Cerebellar nuclear complex (tissue), 1 donor: ENCODE measurements at places on chromosomes 1 and 21.
A peak's percentile ranks its signal among the peaks of the same experiment; 100 is the strongest.

DNA sequence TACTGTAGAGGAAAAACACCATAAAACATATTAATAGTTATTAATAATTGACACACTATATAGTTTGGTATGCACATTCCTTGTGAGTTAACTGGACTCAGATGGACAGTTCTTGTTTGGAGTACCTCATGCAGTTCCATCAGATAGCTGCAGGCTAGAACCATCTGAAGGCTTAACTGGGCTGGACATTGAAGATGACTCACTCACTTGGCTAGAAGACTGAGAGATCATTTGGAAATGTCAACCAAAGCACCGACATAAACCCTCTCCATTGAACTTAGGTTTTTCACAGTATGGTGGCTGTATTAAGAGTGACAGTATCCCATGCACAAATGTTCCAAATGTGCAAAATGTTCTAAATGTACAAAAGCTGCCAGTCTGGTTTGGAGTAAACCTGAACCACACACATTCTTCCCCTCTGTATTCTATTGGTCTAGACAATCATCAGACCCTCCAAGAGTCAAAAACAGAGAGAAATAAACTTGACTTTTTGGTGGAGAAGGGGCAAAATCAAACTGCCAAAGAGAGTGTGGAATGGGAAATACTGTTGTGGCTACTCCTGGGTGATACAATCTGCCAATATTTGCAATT, 708.4 kb downstream of the KCNT2 start:
- no peak for DNase-seq

GRCh38 chr1:54275349-54275748, 75.4 kb downstream of the MRPL37 start:
- peak; percentile 16 for DNase-seq

DNA sequence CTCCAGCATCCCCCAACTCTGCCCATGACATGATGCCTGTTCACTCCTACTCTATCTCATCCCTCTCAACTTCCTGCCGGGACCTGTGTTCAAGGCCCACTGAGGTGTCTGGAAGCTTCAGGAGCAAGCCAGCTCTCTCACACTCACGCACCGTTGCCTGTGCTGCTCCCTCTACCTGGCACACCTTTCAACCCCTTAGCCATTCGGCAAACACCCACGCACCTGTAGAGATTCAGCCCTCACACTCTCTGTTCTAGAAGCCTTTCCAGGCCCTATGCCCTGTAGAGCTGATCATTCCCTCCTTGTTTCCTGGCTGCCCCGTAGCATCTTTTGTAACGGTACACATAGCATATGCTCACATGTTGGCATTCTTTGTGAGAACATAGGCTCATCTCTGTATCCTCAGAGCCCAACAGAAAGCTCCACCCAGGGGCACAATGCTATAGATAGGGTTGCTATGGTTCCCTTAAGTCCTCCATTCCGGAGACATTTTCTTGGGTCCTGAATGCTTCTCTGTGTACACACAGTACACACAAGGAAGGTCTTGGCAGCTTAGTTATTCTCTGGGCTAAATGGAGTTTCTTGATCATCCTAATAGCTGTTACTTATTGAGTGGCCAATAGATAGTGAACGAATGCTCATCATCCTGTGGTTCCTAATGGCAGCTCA, 1.3 kb downstream of the C8B start:
- DNase-seq = no peak

DNA sequence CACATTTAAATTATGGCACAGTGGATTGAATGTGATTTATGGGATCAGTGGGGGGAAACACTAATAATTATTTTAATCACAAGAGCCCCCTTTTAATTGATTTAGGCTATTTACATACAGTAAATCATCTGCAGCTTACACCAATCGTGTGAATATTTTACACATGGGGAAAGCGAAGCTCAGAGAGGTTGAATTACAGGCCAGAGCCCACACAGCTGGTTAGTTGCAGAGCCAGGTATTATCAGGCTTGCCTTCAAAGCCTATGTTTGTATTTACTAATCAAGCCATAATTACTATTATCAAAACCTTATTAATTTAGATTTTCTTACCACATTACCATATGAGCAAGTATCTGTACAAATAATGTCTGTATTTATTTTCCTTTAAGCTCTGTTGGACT, 749 bp downstream of the SDCCAG8 start:
- DNase-seq = no peak

- DNase-seq = no peak
Observed at GRCh38 chr21:45504021-45504515, 38.2 kb downstream of the SLC19A1 start.

GRCh38 chr1:18614069-18614735, 16.4 kb upstream of the PAX7 start:
- DNase-seq = no peak

GRCh38 chr21:38675182-38675824, 130.4 kb upstream of the ETS2 start:
- no peak for DNase-seq

- DNase-seq = no peak
Observed at GRCh38 chr1:236156512-236157208, 14.3 kb downstream of the GPR137B start.

DNA sequence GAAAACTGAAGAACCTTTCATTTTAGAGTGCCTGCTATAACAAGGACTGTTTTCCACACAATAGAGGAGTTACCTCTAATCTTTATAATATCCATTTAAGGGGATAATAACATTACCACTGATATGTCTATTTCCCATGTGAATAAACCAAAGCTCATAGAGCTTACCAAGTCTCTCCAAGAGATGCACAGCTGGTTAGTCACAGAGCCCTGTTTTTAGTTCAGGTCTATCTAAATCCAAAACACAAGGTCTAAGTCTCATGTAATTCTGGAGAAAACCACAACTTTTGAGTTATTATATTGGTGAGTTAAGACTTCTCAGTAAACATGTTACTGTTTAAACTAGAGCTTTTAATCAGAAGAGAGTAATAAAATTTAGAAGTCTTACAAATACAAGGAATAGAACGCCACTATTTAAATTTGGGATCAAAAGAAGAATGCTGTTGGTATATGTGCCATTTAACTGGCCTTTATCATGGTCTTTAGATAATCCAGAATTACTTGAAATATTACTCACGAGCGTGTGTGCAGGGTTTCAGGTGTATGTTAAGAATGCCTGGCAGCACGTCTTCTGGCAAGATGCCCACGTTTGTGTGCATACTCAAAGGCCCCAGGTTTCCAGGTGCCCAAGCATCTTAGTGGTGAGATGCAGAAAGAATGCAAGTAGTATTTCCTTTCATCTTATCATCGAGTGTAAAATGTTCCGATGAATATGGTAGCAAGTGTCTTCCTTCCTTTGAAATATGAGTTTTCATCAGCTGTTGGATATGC, 190.6 kb downstream of the FMN2 start:
- no peak for DNase-seq

DNA sequence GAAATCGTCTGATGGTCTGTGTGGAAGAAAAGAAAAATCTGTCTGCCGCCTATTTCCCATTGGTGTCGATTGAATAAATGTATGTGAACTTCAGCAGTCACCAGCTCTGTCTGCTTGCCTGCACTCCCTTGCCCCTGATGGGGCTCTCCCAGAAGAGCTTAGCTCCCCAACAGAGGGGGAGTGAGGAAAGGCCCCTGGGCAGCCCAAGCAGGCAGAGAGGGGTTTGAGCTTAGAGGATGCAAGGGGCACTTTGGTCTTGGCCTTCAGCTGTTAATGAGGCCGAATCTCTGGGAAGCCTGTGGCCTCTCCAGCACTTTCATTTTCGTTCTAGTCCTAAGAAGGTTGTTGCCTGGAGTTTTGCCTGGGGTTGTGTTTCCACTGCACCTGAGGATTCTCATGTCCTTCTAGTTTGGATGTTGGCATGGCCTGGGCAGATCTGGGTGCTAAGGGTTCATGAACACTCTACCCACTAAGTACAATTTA, 2.8 kb downstream of the FOXD2 start:
- DNase-seq = no peak

DNA sequence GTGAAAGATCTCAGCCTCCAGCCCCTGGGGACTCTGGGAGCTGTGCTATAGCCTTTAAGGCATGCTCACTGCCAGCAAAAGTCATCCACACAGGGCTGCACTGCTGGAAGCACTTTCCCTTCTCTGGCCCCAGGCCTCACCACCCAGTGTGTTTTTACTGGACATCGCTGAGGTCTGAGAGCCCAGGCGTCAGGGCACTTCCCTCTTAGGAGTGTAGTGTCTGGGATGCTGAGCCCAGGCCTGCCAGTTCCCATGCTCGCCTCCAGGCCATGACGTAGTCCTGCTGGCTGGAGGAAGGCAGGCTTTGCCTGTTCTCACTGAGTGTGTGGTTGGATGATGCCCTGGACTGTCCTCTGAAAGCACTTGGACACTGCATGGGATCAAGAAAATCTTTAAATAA, 101.2 kb downstream of the GDAP2 start:
- DNase-seq = no peak

- no peak for DNase-seq
Observed at GRCh38 chr1:52472384-52472783, 68.0 kb downstream of the PRPF38A start.

GRCh38 chr1:51607681-51608095, 9.2 kb upstream of the OSBPL9 start:
- DNase-seq = no peak

- peak; percentile 71 for DNase-seq
Observed at GRCh38 chr1:208298593-208299269, 54.5 kb upstream of the PLXNA2 start.
